CD4-positive, alpha-beta T cell treated with Interleukin-4 for 4 hours (primary cell): ENCODE measurements at places on chromosomes 1 and 21.

DNA sequence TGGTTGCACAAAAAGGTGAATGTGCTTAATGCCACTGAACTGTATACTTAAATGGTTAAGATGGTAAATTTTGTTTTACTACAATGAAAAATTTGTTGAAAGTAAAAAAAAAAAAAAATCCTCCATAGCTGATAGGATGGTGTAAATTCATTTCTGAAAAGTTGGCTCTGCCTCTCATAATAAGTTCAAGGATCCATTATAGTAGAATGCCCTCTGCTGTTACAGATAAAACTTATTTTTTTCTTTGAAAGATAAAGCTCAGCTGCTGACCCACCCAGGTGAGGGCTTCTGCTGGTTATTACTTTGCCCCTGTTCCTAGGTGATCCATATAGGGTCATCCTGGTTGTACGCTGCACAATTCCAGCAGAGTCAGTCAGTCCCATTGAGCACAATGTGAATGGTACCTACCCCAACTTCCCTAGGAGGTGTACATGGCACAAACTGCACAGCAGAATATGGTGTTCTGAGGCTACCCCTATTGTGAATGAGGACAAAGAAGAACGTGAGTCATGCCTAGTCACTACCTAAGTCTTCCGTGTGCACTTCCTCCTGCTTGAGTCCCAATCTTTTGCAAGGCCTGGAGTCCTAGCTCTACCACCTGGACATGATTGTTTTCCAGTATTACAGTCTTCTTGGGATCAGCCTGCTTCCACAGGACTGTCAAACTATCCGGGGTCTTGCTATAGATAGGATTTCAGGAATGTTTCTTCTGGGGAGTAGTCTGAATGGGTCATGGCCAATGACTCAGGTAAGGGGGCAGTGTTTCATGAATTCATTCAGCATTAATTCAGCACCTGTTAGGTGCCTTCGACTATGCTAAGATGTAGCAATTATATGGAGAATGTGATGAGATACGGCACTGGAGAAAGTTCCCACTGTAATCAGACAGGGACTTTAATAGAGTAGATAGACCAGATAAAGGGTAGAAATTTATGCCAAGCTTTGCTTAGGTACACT, 20.8 kb upstream of the CD5L start:
- DNase-seq: no peak

DNA sequence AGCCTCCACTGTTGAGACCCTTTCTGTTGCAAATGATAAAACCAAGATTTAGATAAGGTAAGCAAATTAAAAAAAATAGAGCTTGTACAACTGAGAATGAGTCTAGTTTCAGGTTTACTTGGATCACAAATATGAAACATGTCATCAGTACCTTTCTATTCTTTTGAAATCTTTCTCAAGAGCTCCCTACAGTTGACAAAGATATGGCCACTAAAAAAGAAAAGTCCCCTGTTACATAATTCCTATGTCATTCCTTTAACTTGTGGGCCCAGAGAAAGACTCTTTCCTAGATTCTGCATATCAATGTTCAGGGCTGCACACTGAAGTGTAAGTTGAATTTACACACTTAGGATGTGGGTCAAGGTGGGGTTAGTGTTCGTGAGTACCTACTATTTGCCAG, 168.1 kb downstream of the PLA2G4A start:
- DNase-seq: no peak

GRCh38 chr1:229838204-229838603, 212.2 kb downstream of the URB2 start:
- no peak for DNase-seq

DNA sequence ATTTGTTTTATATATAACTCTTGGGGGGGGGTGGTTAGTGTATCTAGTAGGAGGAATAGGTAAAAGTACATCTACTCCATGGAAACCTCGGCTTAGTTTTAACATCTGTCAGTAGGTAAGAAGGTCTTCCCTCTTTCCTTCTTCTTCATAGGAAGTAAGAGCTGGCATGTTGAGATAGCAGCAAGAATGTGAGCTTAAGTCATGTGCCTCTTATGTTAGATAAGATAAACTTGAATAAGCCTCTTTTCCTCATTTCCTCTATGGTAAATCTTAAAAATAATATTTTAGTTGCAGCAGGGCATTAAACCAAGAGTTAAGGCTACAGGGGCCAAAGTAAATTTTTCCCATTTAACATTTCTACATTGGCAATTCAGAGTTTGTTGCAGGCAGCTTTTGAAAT, 100.4 kb downstream of the MAP3K21 start:
- DNase-seq: no peak

DNA sequence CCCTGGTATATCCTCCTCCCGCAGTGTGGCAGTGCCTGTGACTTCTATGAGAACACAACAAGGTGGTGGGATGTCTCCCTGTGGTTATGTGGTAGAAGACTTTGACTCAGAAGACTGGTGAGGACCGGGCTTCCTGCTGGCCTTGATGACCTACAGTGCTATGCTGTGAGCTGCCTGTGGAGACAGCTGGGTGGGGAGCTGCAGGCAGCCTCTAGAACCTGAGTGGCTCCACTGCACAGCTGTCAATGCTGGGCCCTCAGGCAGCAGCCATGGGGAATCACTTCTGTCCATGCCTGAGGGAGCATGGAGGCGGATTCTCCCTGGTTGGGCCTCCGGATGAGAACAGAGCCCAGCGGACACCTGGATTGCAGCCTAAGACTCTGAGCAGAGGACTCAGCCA, 14.9 kb downstream of the SLC1A7 start:
- DNase-seq: peak; percentile 41

DNA sequence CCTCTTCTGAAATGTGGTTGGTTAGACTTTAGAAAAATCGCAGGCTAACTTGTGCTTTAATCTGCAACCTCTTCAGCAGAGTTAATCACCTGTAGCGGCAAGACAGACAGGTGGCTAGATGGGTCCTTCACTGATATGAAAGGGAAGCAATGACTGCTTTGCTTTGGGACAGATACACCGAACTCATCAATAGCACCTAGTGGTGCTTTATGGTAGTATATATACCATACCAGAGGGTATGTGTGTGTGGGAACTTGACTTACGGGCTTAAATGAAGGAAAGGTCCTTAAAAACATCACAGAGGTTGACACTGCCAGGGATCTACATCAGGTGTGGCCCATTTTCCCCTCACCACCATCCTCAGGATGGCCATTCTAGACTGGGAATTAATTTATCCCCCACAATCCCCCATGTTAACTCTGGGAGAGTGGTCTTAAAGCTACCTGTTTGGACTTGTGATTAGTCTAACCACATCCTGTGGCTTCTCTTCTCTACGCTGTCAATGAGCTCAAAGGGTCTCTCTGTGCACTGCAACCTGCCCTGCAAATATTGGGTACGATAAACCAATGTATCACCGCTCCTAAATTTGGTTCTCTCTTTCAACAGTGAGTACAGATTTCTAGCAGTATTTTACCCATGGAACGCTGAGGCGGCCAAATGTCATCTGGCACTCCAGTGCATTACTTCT, 162.7 kb downstream of the SIPA1L2 start:
- no peak for DNase-seq

DNA sequence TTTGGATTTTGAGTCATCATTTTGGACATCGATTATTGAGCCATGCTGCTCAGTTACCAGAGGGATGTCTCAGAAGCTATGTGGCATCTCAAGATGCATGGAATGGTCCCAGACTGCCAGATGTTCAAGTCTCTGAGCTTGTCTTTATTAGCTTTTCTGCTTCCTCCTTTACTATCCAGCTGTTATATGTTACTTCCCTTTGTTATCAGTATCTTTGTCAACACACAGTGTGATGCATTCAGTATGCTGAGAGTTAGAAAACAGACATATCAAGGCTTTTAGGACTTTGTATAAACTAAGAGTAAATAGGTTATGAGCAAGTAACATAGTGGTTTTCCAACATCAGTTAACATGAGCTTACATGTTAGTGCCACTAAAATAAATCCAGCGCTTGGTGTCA, 474.5 kb downstream of the DSCAM start:
- DNase-seq: no peak

DNA sequence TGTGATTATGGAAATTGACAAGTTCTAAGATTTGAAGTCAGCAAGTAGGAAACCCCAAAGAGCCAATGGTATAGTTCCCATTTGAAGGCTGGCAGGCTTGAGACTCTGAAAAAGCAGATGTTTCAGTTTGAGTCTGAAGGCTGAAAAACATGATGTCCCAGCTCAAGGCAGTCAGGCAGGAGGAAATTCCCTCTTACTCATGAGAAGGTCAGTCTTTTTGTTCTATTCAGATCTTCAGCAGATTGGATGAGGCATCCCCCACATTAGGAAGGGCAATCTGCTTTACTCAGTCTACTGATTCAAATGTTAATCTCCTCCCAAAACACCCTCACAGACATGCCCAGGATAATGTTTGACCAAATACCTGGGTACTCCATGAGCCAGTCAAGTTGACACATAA, 372.5 kb upstream of the ST6GALNAC5 start:
- no peak for DNase-seq

DNA sequence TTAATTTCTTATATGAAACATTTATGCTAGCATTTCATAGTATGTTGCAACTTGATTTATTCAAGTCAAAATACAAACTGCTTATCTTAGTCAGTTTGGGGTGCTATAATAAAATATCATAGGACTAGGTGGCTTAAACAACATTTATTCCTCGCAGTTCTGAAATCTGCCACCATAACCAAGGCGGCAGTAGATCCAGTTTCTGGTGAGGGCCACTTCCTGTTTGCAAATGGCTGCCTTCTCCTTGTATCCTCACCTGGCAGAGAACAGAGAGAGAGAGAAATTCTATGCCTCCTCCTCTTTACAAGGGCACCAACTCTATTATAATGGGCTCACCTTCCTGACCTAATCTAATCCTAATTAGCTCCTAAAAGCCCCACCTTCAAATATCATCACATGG, 76.1 kb upstream of the RGS2 start:
- no peak for DNase-seq

- no peak for DNase-seq
Observed at GRCh38 chr1:209072481-209072880, 511.0 kb upstream of the CAMK1G start.

DNA sequence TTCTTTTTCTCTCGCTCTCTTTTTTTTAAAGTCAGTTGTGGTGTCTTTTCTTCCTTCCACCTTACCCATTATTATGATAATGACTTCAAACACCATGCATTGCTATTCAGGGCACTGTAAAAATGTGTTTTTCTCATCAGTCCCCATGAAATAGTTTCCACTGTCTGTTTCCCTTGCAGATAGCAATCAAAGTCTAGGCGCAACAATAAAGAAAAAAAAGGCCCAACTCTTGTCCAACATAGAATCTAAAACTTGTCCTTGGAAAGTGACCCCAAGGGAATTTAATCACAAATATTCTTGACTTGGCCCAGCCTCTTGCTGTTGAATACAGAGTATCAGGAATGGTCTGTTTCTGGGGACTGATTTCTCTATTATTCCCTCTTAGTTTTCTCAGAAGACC, 382.5 kb downstream of the PLPP3 start:
- DNase-seq: no peak

DNA sequence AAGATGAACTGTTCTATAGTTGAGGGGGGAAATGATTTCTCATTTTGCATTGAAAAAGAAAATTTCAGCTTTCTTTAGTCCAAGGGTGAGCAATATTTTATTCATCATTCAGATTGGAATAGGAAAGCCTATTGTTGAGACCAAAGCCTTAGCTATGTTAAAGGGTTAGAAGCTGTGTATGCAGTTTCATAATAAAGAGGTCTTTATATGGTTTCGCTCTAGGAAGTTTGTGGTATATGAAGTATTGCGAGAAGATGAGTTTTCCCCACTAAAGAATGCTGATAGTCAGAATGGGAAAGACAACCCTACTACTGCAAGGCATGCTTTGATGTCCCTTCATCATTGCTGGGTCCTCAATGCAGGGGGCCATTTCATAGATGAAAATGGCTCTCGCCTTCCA, 28.6 kb downstream of the UAP1 start:
- no peak for DNase-seq

- no peak for DNase-seq
Observed at GRCh38 chr1:91764471-91765115, 121.4 kb downstream of the TGFBR3 start.

DNA sequence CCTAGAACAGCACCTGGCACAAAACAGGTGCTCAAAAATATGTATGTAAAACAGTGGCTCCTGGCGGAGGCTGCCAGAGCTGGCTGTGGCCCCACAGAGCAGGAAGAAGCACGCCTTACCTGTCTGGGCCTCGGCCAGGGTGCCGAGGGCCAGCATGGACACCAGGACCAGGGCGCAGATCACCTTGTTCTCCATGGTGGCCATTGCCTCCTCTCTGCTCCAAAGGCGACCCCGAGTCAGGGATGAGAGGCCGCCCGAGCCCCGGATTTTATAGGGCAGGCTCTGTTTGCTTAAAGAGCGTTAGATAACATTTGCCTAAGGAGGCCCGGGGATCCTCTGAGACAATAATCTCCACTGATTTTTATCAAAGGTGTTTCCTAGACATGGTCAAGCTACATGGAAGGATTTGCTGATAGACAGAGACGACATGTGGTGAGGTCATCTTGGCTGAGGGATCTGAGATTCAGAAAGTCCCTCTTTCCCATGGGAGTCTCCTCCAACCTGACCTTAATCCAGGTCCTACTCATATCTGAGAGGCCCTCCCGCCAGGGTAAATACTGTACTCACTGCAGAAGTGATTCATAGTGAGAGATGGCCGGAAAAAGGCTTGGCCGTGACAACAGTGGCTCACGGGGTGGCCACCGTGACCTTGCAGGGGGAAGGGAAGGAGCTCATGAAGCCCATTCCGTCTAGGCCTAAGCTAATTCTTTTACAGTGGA, at the start of gene TFF1:
Gene TFF1, minus strand, starts transcription at position 244 of the 719 bp plus-strand sequence. Its CDS starts 40 bp downstream, at position 204.
- DNase-seq: no peak

- no peak for DNase-seq
Observed at GRCh38 chr1:178399177-178399728, 97.5 kb downstream of the CLEC20A start.
